Fibroblast of skin of abdomen (primary cell): ENCODE measurements at places on chromosomes 7 and 10.

DNA sequence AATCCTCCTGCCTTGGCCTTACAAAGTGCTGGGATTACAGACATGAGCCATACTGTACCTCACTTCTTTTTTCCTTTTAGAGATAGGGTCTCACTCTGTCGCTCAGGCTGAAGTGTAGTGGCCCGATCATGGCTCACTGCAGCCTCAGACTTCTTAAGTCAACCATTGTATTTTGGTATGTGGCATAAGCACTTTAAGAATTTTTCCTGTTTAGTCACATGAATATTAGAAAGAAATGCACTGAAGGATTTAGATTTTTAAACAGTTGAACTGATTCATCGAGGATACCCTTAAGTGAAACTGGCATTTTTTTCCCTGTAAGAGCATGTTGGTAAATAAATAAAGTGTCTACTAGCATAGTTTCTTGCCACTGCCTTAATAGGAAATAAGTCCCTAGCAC is 319.3 kb upstream of the CACNA2D1 start:
- DNase-seq: no peak

DNA sequence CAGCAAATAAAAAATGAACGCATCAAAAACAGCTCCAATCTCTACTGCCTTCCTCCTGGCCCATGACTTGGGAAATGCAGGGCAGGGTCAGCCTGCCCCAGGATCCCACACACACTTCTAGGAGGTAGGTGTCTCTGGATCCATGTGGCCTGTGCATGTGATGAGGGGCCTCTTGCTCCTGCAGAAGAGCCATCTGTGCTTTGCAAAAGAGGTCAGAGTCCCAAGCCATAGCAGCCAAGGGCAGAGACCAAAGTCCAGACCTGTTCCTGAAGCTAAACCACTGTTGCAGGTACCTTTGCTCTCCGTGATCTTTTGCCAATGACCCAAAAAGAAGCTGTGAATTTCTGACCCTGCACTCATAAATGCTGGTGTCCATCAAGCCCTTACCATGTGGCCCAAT is 57.1 kb downstream of the KCNMA1 start:
- no peak for DNase-seq

GRCh38 chr7:130955565-130955919 is 221.5 kb upstream of the KLF14 start:
- no peak for DNase-seq

DNA sequence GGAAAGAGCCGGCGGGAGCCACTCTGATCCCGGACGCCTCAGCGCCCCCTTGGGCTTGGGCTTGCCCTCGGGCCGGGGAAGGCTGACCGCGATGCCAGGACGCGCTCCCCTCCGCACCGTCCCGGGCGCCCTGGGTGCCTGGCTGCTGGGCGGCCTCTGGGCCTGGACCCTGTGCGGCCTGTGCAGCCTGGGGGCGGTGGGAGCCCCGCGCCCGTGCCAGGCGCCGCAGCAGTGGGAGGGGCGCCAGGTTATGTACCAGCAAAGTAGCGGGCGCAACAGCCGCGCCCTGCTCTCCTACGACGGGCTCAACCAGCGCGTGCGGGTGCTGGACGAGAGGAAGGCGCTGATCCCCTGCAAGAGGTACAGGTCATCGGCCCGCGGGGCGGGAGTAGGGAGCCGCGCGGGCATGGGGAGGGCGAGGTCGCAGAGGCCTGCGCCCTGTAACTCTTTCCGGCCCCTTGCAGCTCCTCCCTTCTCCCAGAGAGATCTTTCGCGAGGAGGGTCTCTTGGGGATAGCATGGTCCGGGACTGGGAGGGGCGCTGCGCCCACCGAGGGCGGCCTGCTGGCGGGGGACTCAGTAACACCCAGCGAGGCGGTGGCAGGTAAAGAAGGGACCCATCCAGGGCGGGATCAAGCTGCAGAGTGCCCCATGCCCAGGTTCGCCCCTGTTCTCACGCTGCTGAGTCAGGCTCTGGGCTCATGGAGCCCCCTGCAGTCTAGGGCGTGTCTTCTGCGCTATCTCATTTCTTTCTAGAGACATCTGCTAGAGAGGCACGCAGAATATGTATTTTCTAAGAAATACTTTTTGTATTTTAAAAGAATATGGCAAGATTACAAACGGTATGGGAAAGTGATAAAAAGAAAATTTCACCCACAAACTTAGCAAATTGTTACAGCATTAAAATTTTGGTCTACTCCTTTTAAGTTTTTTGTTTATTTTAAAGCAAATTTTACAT is 687 bp downstream of the EPDR1 start:
- peak; percentile 22 for DNase-seq

- peak; percentile 33 for DNase-seq
These were observed 1.0 kb downstream of the EBF3 start for GRCh38 chr10:129962872-129963640.

DNA sequence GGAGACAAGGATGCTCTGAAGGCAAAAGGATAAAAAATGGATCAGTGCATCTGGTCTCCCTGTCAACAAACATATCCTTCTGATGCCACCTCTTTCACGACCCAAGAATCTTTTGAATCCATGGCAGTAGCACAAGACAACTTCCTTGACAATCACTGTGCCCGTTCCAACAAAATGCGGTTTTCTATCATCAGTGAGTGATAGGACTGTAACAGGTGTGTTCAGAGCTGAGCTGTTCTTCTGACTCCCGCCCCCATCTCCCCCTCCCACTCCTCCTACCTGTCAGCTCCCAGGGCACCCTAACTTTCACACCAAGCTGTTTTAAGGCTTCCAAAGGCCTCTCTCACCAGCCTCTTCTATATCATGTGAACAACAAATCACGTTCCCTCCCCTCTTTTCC is 74.8 kb downstream of the PARD3 start:
- DNase-seq: no peak

- no peak for DNase-seq
These were observed 2.9 kb downstream of the A1CF start for GRCh38 chr10:50882540-50882983.

DNA sequence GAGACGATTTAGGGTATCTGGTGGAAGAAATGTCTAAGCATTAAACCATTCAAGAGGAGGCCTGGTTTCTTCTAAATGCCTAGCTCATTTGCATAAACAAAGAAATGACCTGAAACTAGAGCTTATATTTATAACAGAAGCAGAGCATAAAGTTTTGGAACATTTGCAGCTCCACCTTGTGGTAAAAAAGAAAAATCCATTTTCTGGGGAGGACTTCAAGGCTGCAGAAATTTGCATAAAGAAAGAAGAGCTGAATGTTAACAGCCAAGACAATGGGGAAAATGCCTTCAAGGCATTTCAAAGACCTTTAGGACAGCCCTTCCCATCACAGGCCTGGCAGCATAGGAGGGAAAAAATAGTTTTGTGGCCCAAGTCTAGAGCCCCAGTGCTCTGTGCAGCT is 362.0 kb downstream of the ZNF248 start:
- DNase-seq: no peak

- no peak for DNase-seq
These were observed 233.8 kb downstream of the PRKG1 start for GRCh38 chr10:51308116-51308515.

GRCh38 chr7:23852135-23852534 is 142.1 kb downstream of the STK31 start:
- no peak for DNase-seq

DNA sequence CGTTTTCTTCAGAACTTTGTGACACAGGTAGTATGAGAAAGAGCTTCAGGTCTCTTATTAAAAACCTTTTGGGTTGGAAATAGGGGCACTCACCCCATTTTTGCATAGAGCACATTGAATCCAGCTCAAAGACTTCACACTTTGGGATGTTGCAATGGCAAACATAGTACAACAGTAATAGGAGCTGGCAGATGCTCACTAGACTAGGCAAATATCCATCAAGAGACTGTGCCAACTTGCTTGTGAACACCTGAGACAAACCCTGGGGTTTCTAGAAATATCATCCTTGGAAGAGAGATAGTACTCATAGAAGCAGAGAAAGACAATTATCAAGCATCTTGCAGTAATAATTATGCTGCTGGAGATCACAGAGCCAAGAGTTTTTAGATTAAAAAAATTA is 280.0 kb downstream of the CACNA2D1 start:
- no peak for DNase-seq

- DNase-seq: no peak
These were observed 40.1 kb downstream of the REEP3 start for GRCh38 chr10:63561341-63561740.

- no peak for DNase-seq
These were observed 86.9 kb downstream of the EXOC4 start for GRCh38 chr7:133339772-133340171.
